Trophoblast cell (in vitro differentiated cells and primary cell): ENCODE measurements at places on chromosomes 11 and 22.

DNA sequence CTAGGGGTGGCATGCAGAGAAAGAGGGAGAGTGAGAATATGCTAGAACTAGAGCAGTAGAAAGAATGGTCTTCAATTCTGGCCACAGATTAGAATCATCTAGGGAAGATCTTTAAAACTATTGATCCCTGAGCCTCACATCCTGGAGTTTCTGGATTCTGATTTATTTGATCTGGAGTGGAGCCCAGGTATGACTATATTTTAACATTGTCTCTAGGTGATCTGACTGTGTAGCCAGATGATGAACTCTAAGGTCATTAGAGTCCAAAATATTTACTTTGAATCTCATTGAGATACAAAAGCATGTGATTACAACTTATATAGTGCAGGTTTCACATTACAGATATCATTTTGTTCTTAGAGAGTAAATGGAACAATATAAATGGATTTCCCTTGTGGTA lies 79.7 kb downstream of the FDX1 start:
- no peak overlapping the region for H3K4me3 ChIP-seq
- H3K27ac ChIP-seq = no peak overlapping the region
- DNase-seq = no peak
- H3K4me1 ChIP-seq = no peaks in the 10 kb centered on the region
- H3K27me3 ChIP-seq = no peaks in the 10 kb centered on the region

DNA sequence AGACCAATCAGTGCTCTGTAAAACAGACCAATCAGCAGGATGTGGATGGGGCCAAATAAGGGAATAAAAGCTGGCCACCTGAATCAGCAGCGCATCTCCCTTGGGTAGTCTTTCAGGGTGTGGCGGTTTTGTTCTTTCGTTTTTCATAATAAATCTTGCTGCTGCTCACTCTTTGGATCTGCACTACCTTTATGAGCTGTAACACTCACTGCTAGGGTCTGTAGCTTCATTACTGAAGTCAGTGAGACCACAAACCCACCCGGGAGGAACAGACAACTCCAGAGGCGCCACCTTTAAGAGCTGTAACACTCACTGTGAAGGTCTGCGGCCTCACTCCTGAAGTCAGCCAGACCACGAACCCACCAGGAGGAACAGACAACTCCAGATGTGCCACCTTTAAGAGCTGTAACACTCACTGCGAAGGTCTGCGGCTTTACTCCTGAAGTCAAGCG lies 175.5 kb upstream of the PDGFD start:
- H3K36me3 ChIP-seq = no peaks in the 10 kb centered on the region
- H3K4me3 ChIP-seq = no peak overlapping the region
- no peak overlapping the region for H3K27ac ChIP-seq
- no peaks in the 10 kb centered on the region for H3K4me1 ChIP-seq

- H3K36me3 ChIP-seq = no peaks in the 10 kb centered on the region
- H3K4me3 ChIP-seq = no peak overlapping the region
- H3K27ac ChIP-seq = no peak overlapping the region
Measured at GRCh38 chr11:45373506-45374035, 87.4 kb upstream of the SYT13 start.

DNA sequence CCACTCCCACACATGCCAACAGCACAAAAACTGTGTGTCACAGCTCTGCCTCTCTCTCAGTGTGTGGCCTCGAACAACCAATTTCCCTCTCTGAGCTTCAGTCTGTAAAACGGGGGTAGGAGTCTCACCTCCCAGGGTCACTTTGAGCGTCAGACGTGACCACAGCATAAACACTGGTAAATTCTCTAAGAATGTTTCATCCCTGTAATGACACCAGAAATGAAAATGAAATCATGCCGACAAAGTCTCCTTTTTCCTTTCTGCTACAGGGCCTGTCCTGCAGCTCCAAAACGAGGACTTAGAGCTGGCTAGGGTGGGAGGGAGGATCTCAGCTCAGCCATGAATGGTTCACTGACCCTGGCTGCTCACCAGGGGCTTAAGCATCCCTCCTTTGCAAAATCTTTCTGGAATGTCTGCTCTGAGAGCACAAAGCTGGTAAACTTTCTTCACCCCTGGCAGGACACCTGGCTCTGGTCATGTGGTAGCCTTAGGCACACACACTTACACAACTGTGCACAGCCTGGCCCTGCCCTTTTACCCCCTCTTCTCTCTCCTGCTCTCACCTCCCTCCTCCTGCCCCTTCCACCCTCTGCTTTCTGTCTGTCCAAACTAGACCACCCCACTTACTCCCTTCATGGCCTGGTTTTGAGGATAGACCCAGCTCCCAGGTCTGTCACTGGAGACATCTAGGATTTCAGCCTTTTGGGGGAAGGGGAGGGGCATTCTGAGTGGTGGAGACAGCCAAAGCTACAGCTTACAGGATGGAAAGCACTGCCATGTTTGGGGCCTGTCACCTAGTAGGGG lies 12.3 kb upstream of the TSKU start:
- no peak overlapping the region for H3K27ac ChIP-seq
- DNase-seq = peak; percentile 77
- H3K4me3 ChIP-seq = no peak overlapping the region
- H3K27me3 ChIP-seq = no peaks in the 10 kb centered on the region
- peaks cover 18% of the 10 kb centered on the region for H3K4me1 ChIP-seq

DNA sequence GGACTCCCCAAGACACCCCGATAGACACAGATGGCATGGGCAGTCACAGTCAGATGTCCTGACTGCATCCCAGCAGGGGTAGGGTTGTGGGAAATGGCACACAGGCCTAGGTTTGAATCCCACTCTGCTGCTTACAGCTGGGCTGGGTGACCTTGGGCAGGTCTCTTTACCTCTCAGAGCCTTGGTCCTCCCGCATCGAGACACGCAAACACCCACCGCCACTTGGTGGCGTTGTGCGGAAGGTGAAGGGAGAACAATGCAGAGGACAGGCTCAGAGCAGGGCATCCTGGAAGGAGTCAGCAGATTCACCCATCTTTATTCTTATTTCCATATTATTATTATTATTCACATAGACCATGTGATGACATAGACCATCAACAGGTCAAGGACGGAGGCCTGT lies 140.5 kb downstream of the MIAT start:
- H3K4me1 ChIP-seq = peaks cover 6% of the 10 kb centered on the region
- H3K27ac ChIP-seq = no peak overlapping the region
- H3K27me3 ChIP-seq = no peaks in the 10 kb centered on the region
- DNase-seq = no peak
- no peak overlapping the region for H3K4me3 ChIP-seq

DNA sequence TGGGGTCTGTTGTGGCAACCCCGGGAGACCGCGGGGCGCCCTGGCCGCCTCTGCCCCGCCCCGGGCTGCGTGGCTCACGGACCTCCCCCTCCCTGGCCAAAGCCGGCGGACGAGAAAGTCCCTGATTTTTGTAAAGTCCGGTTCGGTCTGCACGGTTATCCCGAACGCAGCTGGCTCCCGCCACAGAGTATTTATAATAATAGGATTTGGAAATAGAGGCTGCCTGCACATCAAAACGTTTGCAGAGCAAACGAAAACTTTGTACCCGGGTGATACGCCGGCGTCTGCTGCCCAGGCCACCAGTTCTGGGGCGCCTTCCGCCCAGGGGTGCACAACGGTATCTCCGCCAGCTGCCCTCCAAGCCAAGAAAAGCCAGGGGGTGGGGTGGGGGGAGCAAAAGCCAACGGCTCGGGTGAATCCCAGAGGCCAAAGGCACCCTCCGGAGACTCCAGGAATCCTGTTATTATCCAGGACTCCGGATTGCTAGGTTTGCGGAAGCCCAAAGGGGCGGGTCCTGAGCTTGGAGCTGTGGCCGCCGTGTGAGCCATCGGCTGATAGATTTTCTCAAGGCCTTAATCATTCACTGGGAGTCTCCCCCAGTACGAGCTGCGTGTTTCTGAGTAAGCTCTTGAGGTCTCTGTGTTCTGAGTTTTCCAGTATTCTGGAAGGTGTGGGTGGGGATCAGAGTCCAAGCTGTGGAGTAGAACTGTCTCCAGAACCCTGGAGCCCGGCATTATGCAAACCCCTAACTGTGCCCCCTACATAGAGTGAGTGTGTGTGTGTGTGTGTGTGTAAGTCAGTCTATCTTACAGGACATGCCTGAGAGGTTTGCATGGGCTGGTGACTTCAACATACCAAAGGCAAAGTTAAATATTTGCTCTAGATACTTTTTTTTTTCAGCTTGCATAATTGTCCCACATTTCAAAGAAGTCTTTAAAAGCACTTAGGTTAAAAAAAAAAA lies 673 bp upstream of the SHANK2 start:
- H3K36me3 ChIP-seq = no peaks in the 10 kb centered on the region
- no peaks in the 10 kb centered on the region for H3K27me3 ChIP-seq
- peak; percentile 72 for DNase-seq
- peaks cover 29% of the 10 kb centered on the region for H3K4me1 ChIP-seq
- H3K4me3 ChIP-seq = peak overlapping the region; percentile 86

DNA sequence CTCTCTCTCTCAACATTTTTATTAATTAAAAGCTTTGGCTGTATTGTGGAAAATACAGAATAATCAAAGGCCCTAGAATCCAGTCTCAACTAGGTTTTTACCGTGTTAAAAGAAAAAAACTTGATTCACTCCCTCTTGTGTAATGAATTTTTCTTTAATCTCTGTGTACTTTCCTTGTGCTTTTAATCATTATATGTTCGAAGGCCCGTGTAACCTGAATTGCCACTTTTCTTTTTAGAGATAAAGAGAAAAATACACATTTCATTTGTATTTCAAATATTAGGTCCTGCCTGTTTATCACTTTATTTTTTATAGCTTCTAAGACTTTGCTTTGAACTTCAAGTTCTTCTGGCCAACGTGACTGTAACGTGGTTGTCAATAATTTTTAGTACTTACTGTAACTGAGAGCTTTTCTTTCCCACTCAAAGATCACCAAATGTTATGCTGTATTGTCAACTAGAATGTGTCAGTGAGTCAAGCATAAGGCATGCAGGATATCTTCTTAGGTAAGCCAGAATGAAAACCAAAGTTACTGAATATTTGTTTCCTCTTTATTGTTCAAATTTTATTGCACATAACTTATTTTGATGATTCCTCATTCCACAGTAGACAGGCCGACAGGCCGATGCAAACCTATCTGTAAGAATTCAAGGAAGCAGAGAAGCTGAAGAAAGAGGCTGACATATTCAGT lies 23.3 kb upstream of the FAR1 start:
- H3K36me3 ChIP-seq = no peaks in the 10 kb centered on the region
- H3K4me1 ChIP-seq = no peaks in the 10 kb centered on the region

- H3K36me3 ChIP-seq = no peaks in the 10 kb centered on the region
- peak overlapping the region; percentile 38 for H3K27ac ChIP-seq
- H3K4me3 ChIP-seq = no peak overlapping the region
- peaks cover 15% of the 10 kb centered on the region for H3K4me1 ChIP-seq
Measured at GRCh38 chr11:128775468-128775867, 81.6 kb downstream of the FLI1 start.

- no peaks in the 10 kb centered on the region for H3K27me3 ChIP-seq
- H3K4me1 ChIP-seq = peaks cover 6% of the 10 kb centered on the region
- no peak overlapping the region for H3K4me3 ChIP-seq
- DNase-seq = no peak
Measured at GRCh38 chr11:14022251-14022650, 59.7 kb downstream of the SPON1 start.

DNA sequence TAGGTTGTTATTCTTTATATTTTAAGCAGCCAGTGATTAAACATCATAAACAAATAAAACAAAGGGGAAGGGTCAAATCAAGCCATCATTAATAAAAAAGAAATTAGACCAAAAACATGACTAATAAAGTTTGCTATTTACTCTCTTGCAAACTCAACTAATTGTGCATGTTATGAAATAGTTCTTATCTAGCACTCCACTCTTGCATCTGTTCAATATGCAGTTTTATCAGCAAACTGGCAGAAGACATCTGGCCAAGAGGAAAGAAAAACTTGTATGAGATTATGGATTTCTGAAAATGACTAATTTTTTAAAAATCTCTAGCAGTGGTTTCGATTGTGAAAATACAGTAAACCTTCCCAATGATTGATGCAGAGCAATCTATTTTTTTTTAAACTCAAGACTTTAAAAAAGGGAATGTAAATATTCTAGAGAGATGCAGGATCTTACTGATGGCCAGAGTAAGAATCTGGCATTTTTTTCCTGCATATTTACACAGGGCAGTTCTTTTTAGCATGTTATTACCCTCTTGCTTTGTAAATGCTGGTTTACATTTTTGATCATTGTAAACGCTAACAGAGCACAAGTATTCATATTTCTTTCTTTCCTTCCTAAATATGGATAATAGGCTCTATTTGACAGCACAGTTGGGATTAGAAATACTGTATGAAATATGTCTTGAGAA lies 83.3 kb downstream of the GRIA4 start:
- H3K36me3 ChIP-seq = no peaks in the 10 kb centered on the region
- no peak overlapping the region for H3K4me3 ChIP-seq
- no peak overlapping the region for H3K27ac ChIP-seq
- DNase-seq = no peak
- no peaks in the 10 kb centered on the region for H3K27me3 ChIP-seq

- no peaks in the 10 kb centered on the region for H3K4me1 ChIP-seq
- H3K36me3 ChIP-seq = peaks cover 89% of the 10 kb centered on the region
- no peak overlapping the region for H3K4me3 ChIP-seq
- no peak overlapping the region for H3K27ac ChIP-seq
- no peak for DNase-seq
Measured at GRCh38 chr22:46351767-46352166, 16.3 kb downstream of the TRMU start.

DNA sequence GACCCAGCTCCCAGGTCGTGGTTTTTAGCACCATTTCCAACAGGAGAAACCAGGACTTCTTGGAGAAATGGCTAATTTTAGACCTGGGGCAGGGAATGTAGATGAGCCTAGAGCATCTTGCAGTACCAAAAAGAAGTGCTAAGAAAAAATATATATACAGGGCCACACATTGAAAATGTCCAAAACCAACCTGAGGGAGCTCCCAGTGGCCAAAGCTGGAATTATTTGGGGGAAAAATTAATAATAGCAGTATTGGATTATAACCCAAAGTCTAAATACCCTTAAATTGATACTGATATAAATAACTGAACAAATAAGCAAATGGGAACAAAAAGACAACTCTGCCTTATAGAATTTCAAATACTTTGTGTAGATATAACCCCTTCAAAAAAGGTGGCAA lies 108.0 kb downstream of the PARVA start:
- H3K27me3 ChIP-seq = no peaks in the 10 kb centered on the region
- no peak overlapping the region for H3K4me3 ChIP-seq
- no peak for DNase-seq
- H3K27ac ChIP-seq = no peak overlapping the region
- peaks cover 11% of the 10 kb centered on the region for H3K4me1 ChIP-seq
- peaks cover 5% of the 10 kb centered on the region for H3K36me3 ChIP-seq

DNA sequence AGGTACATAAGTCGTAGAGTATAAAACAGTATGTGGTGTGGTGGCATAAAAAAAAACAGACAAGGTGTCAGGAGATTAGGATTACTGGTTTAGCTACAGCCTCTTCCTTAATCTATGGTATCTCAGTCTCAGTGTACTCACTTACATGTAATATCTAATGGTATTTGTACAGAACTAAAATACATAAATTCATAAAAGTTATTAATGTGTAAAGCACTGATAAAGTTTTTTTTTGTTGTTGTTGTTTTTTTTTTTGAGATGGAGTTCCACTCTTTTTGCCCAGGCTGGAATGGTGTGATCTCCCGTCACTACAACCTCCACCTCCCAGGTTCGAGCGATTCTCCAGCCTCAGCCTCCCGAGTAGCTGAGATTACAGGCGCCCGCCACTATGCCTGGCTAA lies 2.9 kb downstream of the PTS start:
- no peaks in the 10 kb centered on the region for H3K27me3 ChIP-seq
- H3K27ac ChIP-seq = no peak overlapping the region
- no peaks in the 10 kb centered on the region for H3K36me3 ChIP-seq
- DNase-seq = no peak
- no peak overlapping the region for H3K4me3 ChIP-seq
- H3K4me1 ChIP-seq = peaks cover 9% of the 10 kb centered on the region

- peaks cover 1% of the 10 kb centered on the region for H3K4me1 ChIP-seq
- H3K27me3 ChIP-seq = no peaks in the 10 kb centered on the region
- DNase-seq = peak; percentile 39
- H3K27ac ChIP-seq = no peak overlapping the region
- no peaks in the 10 kb centered on the region for H3K36me3 ChIP-seq
- no peak overlapping the region for H3K4me3 ChIP-seq
Measured at GRCh38 chr11:38060920-38061319, 1462.9 kb upstream of the RAG2 start.
